ENCODE measurements at places on chromosomes 13 and 19.

DNA sequence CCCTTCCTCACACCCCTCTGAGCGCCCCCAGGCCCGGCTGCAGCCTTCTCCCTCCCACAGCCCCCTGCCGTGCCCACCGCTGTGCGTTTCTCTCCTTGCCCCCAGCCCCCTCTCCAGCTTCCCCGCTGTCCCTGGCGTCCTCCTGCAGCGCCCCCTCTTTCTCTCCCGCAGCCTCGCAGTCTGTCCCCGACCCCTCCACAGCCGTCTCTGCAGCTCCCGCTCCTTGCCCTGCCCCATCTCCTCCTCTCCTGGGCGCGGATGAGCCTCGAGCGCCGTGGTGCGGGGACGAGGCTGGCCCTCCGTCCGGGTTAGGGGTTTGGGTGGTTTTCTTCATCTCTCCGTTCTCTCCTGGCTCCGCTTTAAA lies 1.1 kb downstream of the KMT5C start:
- no peak for DNase-seq

- DNase-seq, result no peak
Measured at GRCh38 chr13:30928978-30929377, 3.5 kb upstream of the TEX26 start.

DNA sequence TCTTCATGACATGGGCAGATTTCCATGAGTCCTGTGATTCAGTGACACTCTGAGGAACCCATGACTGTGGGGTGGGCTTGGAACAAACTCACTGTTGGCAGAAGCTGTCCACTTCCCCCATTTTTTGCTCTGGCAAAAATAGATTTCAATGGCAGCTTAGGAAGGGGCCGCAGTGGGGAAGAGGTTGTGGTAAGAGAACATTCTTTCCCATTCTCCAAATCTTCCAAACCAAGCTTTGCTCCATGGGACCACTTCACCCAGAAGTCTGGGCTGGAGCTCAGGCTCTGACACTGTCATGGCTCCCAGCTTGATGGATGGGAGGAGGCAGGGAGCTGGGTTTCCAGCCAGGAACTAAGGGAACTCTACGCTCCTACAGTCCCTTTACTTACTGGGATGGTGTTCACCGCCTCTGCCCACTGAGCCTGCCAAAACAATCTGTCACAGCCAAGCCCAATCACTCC lies 24.9 kb upstream of the MEDAG start:
- DNase-seq, result no peak

DNA sequence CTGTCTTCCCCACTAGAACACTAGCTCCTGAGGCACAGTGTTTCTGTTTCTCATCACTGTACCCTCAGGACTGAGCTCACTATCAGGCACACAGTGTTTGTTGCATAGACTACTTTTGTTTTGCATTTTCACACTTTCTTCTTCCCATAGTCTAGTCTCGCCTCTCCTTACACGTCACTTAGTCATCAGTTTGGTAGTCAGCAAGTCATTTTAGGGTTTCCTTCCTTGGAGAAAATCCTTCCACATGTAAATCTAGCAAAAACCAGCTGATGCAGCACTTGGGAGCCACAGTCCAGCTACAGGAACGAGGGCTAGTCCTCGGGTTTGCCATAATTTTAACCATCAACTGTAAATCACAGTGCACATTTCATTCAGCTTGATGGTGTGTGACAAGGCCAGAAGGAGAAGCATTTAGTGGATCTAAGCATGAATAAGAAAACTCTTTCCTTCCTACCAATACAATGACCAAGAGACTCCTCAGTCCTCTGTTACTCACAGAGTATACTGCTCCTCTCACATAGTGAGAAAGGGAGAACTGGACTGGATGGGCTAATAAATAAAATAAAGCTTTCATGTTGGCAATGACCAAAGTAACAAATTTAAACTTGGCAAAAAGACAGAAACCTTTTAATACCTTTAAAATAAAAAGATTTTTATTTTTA lies 221.0 kb downstream of the KLF12 start:
- no peak for DNase-seq

- no peak for DNase-seq
Measured at GRCh38 chr19:8526345-8527091, 12.6 kb upstream of the ZNF414 start.

GRCh38 chr19:12774588-12775555 lies at the start of gene HOOK2:
TSS of gene HOOK2 (minus strand) at chr19:12775552. CDS start at chr19:12775449, 103 bp downstream.
- no peak for DNase-seq

- DNase-seq, result no peak
Measured at GRCh38 chr13:38850868-38851626, 139.6 kb downstream of the STOML3 start.

DNA sequence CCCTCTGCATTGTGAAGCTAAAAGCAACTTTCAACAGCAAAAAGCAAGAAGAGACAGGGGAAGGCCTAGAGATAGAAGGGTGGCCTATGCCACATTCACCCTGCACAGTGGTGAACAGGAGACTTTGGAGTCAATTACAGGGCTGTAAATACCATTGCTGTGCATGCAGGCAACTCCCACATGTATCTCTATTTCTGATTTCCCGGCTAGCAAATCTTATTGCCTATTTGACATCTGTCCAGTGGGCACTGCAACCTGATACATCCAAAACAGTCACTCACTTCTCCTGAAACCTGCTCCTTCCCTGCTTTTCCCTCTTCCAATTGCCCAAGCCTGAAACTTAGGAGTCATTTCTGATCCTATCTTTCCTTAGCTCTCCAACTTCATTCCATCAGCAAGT lies 13.4 kb downstream of the RUBCNL start:
- no peak for DNase-seq

DNA sequence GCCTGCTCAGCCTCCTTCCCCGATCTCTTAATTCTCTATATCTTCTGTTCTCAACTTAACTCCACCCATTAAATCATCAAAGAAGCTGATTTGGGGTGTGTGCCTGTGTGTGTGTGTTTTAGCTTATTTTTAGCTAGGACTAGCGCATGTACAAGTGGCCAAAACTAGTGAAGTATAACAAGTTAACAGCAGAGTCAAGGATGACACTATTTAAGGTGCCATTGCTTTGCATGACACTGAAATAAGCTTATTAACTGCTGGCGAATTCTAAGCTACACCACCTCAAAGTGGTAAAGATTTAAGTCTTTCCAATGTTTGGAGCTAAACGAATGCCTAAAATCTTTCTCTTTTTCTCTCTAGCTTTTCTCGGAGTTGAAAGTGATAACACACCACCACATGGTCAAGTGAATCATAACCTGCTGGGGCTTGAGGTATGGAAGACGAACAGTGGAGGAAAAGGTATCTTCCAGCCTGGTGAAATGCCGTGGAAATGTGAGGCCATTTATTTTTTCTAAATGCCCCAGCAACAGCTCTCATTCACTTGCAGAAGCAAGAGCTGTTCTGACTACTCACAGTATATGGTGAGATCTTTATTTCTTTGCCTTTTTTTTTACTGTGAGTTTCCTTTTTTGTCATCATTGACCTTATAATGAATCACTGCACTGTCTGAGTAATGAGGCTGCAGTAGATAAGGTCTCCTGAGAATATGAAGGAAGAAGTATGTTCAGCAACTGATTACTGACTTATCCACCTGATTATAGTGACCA lies 570.3 kb downstream of the PCDH9 start:
- no peak for DNase-seq

GRCh38 chr13:101739382-101740178 lies 287.1 kb downstream of the ITGBL1 start:
- no peak for DNase-seq

DNA sequence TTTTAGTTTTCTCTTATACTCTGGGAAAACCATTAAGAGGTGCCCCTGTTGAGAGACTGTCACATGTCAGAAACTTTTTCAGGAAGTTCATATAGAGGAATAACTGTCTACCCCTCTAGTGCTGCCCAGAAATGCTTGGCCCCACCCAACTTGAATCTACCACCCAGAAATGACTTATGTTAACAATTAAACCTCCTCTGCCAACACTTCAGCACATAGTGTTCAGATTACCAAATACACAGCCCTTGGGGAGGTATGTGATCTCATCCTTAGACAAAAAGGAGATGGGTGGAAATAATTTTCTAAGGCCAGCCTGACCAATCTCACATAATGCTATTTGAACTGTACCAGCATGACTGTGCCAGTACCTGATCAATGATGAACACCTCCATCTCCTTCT lies 35.6 kb downstream of the CCDC169 start:
- no peak for DNase-seq

DNA sequence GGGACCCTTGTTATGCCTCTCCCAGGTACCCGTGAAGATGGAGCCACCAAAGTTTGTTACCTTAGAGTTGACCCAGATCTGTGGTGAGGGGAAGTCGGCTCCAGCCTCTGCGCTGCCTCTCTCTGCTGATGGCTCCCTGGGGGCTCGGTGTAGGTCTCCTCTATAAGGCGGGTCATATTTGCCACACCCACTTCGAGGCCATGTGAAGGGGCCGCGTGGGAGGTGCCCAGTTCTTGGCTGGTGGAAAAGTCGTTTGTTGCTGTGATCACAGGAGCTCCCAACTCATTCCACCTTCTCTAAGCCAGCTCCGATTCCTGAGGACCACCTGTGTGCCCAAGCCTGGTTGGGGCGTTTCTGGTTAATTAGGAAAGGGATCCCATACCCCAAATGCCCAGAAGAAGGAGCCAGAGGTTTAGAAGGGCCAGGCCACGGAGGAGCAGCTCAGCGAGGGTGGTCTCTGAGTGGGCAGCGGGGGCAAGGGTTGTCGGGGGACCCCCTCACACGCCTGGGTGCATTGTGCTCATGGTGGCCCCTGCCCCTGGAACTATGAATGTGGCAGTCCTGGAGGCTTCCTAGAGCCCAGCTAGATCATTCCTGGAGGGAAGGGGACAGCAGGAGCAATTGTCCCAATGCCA lies 296.5 kb downstream of the ZNF536 start:
- no peak for DNase-seq

GRCh38 chr13:48185018-48185417 lies 48.0 kb upstream of the ITM2B start:
- DNase-seq, result no peak

DNA sequence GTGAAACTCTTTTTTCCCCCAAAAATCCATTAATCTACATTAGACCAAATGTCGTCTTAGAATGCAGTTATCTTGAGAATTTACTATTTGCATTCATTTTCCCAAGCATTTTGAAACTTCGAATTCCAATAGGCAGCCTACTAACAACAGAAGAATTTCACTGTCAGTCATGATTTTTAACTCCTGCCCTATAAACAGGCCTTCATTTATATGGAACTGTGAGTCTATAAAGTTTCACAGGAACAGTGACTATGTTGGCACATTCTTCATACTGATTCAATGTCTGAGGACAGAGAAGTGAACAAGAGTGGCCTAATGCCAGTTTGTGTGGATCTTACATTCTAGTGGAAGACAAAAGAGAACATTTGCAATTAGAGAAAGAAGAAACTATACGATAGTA lies 198.0 kb downstream of the PCDH17 start:
- DNase-seq, result no peak

- no peak for DNase-seq
Measured at GRCh38 chr13:73338389-73338788, 279.6 kb downstream of the KLF5 start.

- DNase-seq, result no peak
Measured at GRCh38 chr19:411723-412355, 2.9 kb upstream of the C2CD4C start.

All from GM12891 (cell line).